ENCODE measurements at places on chromosomes 1 and 21.

GRCh38 chr1:71236503-71236902, 155.7 kb upstream of the ZRANB2 start:
- no peak for DNase-seq

DNA sequence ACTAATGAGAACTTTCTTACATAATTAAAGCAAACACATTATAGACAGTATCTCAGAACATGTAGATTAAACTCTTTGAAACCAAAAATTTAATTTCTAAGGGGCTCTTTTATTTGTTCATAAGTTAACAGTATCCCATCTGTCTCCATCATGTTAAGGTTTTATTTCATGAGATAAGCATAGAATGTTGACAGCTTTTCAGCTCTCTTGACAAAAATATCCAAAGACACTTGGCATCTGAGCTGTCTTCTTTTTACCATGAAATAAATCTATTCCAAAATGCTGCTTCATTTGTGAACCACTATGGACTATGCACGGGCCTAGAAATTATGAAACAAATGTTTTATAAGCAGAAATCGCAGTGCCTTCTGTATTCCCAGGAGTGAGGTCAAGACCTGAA, 45.2 kb downstream of the SCYL3 start:
- no peak for DNase-seq

DNA sequence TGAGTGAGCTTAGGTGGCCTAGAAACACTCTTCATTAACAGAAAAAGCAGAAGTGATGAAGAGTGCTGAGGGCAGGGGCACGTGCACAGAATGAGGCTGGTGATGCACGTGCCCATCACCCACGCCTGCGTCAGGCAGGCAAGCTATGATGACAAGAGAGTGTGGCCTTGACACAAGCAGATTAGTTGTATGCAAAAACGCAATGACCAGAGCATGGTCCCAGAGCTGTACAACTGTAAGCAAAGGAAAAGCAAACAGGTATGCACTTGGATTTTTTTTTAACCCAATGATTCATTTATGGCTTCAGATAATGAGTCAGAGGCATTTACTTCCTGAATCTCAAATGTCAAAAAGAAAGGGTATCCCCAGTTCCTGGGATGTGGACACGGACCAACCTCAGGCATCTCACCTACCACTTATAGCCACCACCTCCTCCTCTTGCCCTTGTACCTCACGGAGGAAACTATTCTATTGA, 9.1 kb upstream of the TMEM61 start:
- DNase-seq = no peak

- DNase-seq = no peak
These were observed 2.4 kb downstream of the DRAXIN start for GRCh38 chr1:11693917-11694316.

DNA sequence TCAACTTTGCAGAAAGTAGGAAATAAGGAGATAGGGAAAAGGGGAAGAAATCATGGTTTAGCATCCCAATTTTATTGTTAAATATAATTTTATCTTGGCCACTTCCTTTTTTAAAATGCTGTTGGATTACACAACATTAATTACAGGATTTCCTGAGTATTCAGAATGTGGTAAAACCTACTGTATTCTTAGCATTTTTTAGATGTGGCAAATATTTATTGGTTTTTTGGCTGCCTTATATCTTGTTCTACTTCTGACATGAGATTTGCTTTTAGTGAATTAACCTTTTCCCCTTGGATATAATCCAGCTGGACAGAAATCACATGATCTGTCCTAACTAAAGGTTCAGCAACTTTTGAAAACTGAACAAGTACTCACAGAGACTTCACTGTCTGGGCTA, 104.9 kb downstream of the PTGS2 start:
- DNase-seq = no peak

DNA sequence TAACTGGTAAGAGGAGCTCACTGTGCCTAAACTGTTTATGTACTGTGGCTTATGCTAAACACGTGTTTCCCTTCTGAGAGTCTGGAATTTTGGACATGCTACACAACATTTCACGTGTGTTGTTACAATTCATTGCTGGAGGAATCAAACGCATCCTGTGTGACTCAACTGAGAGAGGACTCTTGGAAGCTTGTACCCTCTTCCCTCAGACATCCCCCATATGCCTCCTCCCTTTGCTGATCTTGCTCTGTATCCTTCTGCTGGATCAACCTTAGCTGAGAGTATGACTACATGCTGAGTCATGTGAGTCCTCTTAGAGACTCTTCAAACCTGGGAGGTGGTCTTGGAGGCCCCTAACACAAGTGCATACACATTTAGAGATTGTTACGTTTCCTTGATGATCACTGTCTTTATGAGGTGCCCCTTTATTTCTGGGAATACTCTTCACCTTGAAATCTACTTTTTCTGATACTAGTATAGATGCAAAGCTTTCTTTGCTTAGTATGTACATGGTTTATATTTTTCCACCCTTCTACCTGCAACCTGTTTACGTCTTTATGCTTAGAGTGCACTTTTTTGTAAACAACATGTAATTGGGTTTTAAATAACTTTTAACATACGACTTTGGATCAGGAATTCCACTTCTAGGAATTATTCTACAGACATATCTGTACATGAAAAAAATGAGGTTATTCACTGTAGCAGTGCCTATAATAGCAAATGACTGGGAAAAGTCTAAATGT, 8.7 kb downstream of the NPHP4 start:
- DNase-seq = no peak

DNA sequence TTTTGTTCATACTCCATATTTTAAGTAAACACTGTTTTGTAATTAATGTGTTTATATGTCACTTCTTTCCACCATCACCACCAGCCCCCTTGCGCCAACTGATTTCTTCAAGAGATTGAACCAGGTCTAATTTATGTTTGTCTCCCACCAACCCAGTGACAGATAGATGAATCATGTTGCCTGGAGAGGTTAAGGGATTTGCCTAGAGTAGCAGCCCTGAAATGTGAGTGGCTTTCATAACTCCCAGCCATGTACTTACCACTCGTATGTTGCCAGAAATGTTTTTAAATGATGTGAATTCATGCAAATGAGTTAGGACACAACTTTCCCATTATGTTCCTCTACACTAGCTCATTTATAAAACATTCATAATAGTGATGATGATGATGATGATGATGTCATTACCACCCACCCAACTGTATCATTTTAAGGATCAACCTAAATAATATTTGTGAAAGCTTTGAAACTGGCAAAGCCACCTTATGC, 86.9 kb downstream of the LRRC8D start:
- no peak for DNase-seq

GRCh38 chr1:203103216-203103615, 17.4 kb upstream of the MYOG start:
- DNase-seq = no peak

GRCh38 chr1:197695961-197696360, 79.3 kb downstream of the DENND1B start:
- DNase-seq = no peak

- no peak for DNase-seq
These were observed 630.0 kb downstream of the LMO4 start for GRCh38 chr1:87958716-87959115.

DNA sequence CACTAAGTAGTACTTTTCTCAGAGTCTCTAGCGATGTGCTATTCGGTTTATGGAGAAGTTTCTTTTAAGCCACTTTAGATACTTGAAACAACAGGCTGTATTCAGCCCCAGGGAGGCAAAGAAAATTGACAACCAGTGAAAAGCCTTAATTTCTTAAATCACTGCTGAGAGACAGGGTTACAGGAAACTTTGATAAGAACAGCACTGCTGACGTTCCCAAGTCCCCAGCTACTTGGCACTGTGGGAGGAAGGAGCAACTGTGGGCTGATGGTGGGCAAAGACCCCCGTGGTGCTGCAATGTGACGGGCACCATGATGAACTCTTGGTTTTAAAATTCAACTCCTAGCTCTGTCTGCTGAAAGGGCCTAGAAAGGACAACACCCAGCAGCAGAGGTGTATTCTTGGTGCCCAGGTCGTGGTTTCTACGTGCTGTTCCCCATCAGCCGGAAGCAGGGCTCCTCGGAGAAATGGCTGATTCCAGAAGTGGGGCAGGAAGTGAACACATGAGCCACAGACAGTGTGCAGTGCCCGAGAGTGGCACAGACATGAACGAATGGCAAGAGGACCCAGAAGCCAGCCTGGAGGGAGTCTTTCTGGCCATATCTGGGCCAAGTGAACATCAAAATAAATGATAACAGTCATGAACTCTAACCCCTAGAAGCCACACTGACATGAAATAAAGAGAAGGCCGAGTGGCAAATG, 5.3 kb downstream of the PTTG1IP start:
- no peak for DNase-seq

DNA sequence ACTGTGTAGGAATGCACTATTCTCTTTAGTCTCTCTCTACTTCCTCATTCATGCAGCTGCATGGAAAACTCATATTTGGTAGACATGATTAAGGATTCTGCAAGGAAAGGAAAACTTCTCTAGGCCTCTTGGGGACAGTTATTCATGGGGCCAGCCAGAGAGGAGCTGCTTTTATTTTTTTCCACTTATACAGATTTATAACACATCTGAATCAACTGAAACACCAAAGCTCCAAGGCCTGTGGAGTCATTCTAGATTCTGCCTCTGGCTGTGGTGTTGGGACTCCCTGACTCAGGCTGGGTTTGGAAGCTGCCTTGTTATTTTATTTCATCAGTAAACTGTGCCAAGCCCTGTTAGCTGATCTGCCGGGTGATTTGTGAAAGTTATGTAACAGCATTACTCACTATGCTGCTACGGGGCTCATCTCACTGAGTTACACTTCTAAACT, 83.9 kb upstream of the EDEM3 start:
- peak; percentile 93 for DNase-seq
